ENCODE measurements at places on chromosomes 11 and 22.

DNA sequence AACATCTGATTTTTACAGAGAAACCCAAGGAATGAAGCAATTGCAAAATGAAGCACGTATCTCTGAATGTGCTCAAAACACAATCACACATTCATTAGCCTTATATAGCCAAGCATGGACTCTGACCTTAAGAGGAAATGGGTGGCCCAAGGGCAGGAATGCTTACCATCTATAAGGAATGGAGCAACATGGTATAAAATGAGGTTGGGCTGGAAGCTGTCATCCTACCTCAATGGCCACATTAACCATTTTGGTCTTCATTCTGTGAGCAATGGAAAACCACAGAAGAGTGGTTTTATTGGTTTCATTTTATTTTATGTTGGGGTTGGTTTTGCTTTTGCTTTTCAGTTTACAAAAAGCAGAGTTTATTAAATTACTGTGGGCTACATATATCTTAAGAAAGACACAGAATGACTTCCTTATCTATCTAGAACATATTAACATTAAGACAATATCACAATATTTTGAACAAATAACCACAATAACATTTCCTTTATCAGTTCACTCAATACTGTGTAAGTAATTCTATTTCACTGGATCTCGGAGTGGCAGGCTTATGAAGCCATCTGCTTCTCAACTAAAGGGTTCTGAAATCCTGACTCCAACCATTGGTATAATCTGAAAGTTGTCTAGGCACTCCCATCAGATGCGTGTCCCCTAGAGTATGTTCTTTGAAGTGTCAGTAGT, 10.8 kb upstream of the MS4A13 start:
- DNase-seq, result no peak

DNA sequence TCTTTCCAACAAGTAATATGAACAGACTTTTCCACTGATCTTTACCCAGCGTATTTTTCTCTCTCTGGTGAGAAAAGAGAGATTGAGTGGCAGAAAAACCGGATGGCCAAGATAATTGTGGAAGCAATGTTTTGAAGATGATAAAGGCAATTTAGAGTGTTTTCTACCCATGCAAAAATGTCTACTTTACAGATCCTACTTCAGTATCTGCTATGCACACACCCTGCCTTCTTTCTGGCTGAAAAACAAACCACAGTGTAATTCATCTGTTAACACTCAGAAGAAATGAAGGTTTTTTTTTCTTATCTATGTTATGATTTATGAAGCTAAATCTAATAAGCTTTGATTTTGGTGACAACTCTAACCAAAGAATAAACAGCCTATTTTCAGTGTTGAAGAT, 56.8 kb downstream of the SLC5A12 start:
- DNase-seq, result no peak

DNA sequence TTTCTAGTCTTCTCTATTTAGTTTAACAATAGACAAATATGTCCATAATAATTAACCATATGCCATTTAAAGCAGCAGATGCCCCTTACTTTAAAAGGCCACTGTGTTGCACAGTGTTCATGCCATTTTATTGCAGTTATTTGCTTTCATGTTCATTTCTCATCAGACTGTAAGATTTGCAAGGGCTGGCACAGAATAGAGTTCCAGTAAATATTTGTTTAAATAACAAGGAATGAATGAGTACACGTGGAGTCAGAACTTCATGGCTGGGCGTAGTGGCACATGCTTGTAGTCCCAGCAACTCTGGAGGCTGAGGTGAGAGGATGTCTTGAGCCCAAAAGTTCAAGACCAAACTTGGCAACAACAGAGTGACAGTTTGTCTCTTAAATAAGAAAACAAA, 1228.6 kb downstream of the LRRC4C start:
- no peak for DNase-seq

DNA sequence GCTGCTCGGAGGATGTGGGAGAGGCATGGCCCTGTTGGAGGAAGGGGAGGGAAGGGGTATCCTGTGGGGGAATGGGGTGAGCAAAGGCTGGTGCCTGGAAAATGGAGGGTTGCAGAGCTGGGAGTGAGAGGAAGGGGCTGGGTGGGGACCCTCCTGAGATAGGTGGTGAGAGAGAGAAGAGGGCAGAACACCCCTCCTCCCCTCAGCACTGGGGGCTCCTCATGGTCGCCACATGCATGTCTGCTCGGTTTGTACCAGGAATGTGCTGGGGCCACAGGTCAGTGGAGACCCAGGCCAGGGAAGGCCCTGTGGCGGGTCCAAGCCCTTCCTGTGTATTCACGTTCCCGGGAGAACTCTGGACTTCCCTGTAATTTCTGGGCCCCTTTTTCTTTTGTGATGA, 27.8 kb upstream of the ACR start:
- DNase-seq, result no peak

DNA sequence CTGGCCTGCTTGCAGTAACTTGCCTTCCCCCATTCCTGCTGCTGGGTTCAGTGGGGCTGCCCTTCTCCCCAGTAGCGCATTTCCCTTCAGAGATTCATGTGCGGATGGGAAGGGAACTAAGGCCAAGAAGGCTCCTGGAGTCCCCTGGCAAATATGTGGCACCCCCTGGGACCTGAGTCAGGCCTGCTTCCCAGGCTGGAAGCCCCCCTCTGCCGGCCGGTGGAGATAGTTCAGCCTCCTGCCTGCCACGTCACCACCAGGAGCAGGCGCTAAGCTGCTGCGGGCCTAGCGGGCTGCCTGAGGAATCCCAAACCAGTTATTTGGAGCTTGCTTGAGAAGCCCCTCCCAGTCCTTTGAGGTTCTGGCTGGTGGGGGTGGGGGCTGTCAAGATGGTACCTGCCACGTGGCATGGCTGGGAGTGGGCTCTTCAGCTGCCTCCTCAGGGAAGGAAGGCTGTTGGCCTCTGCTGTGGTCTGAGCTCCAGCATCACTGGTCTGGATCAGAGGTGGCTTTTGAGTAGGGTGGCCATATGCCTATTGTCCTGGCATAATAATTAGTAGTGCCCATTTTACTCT, 2.0 kb downstream of the SERPINH1 start:
- no peak for DNase-seq

GRCh38 chr11:134514354-134514951, 102.4 kb upstream of the B3GAT1 start:
- no peak for DNase-seq

DNA sequence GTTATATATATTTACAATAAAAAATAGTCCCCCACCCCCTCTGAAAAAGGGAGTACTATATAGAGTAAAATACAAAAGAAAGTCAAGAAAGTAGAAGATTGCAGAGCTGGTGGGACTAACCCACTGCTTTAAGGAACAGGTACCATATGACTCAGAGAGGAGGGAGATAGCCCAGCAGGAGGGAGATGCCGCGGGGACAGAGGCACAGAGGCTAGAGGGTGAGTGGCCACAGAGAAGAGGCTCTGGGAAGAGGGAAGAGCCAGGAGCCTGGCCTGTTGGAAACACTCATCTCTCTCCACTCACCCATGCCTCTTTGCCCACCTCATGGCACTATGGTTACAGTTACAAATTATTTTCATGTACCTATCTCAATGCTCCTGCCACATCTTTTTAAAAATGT, 53.6 kb upstream of the LYVE1 start:
- DNase-seq, result no peak

DNA sequence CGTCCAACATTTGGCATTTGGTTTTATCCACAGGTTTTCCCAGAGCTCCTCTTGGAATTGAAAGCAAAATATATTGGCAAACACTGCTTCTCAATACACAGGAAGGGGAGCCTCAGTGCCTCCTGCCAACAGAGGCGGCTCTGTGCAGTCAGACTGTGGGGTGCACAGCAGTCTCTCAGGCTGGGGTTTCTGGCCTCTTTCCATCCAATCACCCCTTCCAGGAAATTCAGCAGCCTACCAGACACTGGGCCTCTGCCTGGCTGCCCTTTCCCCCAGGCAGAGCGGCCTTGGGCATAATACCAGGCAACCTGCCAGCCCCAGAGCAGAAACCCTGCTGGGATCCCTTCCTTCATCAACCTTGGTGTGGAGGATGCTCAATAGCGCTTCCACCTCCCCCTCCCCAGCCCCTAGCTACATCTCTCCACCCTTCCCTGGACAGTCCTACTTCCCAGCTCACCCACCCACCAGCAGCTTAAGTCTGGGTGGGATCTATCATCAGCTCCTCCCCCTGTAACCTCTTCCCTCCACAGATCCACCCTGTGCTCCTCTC, 17.8 kb upstream of the RAPSN start:
- DNase-seq, result no peak

GRCh38 chr22:19815093-19815822, 39.4 kb downstream of the GNB1L start:
- no peak for DNase-seq

DNA sequence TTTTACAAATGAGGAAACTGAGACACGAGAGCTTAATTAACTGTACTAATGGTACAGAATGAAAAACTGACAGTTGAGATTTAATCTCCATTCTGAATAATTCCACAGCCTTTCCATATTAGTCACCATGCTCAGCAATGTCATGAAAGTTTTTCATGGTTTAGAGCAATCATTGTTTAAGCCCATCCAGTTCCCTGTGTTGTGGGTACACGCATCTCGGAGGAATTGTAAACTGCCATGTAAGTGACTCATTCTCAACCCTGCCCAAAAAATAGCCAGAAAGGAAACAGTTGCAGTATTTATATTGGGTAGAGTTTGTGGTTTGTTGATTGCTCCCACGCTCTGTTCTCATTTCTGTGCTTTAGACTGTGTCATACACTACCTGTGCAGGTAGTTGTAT, 1790.8 kb downstream of the LRRC4C start:
- no peak for DNase-seq

DNA sequence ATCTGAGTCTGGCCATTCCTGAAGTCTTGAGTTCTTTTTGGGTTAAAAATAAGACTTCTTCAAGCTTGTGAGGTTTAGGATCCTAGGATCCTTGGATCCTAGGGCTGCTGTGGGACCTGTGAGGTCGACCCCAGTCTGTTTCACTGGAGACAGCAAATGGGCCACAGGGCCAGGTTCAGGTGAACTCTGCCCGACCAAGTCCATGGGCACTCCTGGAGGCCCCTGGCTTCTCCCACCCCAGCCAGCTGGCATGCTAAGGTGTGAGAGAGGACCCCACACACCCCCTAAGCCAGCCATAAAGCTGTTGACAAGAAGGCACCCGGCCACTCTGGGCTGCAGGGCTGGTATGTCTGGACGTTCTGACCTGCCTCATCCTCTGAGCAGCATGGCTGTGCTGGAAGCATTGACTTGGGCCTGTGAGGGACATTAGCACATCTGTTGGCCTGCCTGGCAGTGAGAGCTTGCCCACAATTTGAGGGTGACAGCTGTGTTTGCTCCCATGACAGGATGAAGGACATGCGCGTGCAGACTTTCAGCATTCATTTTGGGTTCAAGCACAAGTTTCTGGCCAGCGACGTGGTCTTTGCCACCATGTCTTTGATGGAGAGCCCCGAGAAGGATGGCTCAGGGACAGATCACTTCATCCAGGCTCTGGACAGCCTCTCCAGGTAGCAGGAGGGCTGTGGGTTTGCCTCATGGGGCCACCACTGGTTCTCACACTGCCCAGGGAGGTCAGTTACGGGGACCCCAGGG, 16.0 kb downstream of the CLDN5 start:
- DNase-seq, result no peak

- peak; percentile 24 for DNase-seq
These were observed 42.6 kb upstream of the OLFML1 start for GRCh38 chr11:7442588-7443215.

- DNase-seq, result no peak
These were observed 2.0 kb downstream of the NAA40 start for GRCh38 chr11:63940786-63941185.

DNA sequence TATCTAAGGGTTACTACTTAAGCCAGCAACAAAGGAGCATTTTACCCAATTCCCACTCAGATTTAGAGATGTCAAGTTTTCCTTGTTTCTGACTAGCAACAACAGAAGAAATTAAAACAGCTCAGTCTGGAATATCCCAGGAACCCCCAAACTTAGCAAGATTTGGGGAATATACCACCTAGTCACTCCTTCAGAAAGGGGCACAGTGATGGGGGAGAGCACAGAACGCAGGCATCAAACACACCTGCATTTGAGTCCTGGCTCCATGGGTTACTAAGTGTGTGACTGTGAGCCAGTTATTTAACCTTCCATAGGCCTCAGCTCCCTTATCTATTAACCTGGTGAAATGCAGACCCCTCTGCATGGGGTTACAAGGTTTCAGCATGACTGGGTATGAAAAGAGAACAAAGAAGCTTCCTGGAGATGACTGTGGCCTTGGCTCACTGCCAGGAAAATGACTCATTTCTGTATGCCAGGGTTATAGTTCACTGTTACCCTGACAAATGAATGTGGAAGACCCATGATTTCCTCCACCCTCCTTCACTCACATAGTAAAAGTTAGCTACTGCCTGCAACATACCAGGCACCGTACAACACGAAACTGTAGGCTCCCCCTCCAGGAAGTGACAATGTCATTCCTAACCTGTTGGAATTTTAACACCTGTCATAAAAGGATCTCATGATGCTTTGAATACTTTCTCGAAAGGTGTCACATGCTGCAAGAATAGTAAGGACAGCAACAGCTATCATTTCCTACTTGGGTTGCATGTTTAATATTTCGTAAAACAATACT, 79.6 kb downstream of the ME3 start:
- DNase-seq, result peak; percentile 83

DNA sequence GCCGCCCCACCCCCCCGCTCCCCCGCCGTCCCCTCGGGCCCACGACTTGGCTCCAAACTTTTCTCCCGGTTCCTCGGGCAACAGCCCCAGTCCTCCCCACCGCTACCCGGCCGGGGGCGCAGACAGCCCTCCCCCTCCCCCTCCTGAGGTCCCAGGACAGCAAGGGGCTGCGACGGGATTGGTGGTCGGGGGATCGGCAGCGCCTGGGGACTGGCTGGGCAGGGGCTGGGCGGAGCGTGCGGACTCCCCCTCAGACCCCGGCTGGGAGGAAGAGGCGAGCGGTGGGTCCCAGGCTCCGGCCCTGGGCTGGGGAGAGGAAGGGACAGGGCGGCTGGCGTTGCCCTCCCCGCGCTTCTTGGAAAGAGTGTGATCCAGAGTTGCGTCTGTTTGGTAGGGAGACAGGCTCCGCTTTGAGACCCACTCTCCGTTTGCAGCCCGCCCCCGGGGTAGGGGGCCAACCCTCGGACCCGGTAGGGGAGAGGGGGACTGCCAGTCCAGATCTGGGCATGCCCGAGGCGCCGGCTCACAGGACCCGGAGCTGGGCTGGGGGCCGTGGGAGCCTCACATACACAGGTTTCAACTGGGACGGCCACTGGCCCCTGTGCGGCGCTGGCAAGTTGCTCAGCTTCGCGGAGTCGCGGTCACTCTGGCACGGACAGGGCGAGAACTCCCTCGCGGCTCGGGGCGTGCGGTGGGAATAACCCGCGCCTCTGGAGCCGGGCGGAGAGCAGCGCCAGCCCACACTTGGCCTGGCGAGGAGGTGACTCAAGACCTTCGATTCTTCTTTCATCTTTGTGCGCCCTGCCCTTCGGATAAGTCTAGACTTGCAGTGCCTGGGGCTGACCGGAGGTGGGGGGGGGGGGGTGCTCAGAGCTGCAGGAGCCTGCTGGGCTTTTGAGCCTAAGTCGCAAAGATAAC, 999 bp downstream of the TSKU start:
- no peak for DNase-seq

DNA sequence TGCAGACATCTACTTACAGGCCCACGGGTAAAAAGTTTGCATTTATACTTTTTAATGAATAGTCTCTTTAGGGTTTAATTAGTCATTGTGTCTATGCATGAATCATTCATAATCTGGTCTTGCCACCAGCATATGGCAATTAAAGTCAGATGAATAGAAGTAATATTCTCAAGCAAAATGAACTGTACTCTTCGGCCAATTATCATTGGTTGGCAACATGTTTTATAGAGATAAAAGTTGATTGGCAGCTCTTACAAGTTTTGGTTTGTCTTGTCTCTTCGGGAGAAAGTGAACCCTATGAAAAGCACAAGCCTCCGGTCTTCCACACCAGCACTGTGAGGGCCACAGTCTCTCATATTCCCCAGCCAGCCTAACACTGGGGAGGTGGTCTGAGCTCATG, 97.8 kb downstream of the OSBP2 start:
- DNase-seq, result no peak

Measured in GM06990 (cell line).